ENCODE measurements at places on chromosomes 4 and X.

DNA sequence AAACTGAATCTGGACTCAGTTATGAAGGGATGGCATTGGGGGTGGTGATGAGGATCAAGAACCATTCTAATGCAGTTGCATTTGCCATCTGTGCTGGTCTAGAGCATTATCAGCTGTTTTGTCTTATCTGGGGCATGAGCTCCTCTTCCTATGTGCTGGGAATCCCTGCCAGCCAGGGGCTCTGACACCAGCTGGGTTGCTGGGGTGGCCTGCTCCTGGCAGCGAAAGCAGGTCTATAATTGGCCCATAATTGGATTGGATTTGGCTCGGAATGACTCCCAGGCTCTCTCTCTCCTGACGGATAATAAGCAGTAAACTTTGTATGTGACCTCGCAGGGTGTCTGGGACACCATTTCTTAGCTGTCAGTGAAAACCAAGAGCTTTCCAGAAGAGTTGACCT, 34.1 kb downstream of the SMPX start:
- DNase-seq: no peak

DNA sequence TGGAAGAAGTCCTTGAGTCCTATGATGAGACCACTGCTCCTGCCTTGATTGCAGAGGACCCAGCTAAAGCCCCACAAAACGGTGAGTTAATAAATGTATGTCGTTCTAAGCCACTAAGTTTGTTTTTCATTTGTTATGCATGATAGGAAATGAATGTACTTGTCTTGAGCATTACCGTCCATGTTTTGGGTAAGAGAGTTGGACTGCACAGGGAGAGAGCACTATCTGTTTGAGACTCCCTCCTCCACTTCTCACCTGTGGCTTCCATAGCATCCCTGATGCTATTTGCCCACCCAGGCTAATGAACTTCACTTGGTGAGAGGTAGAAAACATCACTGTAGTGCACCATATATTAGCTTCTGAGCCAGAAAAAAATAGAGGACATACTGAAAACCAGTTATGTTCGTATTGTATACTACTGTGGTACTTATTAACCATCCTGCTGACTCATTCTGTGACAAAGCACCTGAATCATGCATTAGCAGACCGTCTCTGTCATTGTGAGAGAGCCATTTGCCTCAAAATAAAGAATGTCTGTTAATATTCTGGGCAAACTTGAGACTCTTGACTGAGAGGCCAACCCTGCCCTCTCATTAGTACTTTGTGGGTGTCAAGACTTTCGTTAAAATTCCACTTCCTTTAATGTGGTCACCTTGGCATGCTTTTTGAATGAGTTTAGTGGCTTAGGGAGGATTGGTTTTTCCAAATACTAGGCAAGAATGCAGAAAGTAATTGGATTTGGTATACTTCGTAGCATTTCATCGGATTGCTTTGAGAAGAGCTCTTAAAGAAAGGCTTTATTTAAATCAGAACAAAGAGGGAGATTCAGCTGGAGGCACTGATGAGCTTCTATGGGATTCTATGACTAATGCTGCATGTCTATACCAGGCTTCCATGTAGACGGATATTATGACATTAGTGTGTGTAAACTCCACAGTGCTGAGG, 99.3 kb upstream of the GRPR start:
- no peak for DNase-seq

GRCh38 chr4:89998469-89999011, 103.9 kb downstream of the MMRN1 start:
- DNase-seq: no peak

GRCh38 chr4:14110407-14110806, 482.9 kb upstream of the BOD1L1 start:
- no peak for DNase-seq

GRCh38 chrX:119497185-119497584, 28.9 kb downstream of the SLC25A5 start:
- no peak for DNase-seq

- peak; percentile 32 for DNase-seq
Measured at GRCh38 chr4:76950956-76951671, 1.6 kb downstream of the SEPTIN11 start.

- DNase-seq: no peak
Measured at GRCh38 chrX:138073626-138074025, 507.7 kb downstream of the ZIC3 start.

Measured in stimulated activated naive CD8-positive, alpha-beta T cell treated with anti-CD3 and anti-CD28 coated beads, Interleukin-15, Interleukin-2, amounts not matched to agents 100 U/mL and 50 U/mL, for 24 hours (primary cell).